ENCODE measurements at places on chromosomes 11 and 22.

DNA sequence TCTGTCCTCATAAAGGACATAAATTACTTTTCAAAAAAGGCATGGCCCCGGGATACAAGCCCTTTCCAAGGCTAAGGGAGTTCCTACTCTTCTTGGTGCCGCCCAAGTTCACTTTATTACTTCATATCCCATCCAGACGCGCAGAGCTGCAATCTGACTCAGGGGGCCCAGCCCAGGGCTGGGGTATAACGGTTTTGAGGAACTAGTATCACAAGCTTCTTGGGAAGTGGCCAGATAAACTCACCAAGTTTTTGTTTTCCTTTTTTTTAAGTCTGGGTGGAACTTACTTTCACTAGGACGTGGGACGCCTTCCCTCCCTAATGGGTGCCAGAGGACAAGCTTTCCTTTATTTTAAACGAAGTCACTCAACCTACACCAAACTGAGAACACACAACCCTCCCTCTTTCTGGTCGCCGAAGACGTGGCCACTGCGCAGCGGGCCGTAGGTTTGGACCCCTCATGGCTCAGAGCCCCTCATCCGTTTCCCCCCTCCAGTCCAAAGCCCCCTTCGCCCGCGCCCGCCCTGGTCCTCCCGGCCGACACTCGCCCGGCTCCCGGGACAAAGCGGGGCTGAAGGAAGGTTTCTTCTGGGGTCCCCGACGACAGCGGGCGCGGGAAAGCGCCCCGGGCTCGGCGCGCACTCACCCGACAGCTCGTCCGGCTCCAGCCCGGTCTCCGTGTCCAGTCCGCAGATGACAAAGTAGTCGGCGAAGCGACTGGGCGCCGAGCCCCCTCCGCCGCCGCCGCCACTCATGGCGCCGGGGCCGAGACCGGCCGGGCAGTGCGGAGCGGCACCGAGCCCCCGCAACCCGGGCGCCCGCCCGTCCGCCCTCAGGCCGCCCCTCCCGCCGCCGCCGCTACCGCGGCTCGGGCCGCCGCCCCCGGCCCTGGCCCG is 587 bp downstream of the DENND5A start:
- DNase-seq, result no peak

DNA sequence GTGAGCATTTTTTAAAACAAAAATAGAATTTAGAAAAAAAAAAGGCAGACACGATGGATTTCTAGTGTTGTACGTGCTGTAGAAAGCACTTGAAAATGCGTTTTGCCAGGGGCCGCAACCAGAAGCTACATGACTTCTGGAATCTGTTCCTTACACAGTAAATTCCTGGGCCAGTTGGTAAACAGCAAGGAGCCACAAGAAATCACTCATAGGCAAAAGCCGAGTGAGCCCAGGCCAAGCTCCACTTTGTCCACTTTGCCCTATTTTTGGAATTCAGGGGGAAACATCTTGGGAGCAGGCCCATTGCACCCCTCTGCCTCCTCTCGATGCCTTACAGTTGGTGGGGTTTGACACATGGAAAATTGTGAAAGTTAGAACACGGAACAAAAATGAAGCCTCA is 4.1 kb upstream of the CELSR1 start:
- DNase-seq, result no peak

- no peak for DNase-seq
Observed at GRCh38 chr22:37509059-37509860, 10.0 kb downstream of the CARD10 start.

DNA sequence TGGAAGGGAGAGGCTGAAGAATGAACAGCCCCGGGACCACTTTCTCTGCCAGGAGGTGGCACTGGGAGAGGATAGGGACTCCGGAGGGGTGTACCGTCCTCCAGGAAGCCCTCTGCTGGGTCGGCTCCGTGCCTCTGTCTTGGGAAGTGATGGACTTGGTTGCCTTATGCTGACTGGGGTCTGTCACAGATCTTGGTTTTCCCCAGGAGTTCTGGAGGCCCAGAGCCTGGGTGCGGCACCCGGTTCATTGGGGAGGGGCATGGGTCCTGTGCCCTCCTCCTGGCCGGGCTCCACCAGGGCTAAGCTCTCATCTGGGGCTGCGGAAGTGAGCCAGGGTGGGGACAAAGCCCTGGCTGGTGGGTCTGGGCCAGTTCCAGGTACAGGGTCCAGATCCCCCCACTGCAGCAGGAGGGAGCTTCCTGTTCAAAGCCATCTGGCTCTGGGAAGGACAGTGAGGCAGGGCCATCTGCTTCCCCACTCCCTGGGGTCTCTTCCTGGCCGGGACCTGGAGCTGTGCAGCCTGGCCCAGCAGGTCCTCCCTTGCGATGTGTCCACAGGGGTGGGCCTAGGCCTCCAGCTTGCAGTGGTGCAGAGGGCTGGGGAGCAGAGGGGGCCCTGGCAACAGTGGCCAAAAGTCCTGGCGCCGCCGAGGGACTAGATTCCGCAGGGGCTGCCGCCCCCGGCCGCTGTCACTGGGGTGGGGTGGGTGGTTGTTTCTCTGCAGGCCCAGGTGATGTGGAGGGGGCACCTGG is 1.1 kb upstream of the AP2A2 start:
- DNase-seq, result no peak

Data from NCI-H1436 treated with DMSO at 0.1 percent for 48 hours (cell line).